ENCODE measurements at places on chromosomes 7 and 10. TPM values are rescaled to one million over a fixed set of nuclear protein-coding genes. Genes with fewer than 3 reads are reported as not detected.

Gene WEE2
- total RNA-seq: not detected

Gene CPXM2
- total RNA-seq: 4.1 TPM

Gene PIP
- total RNA-seq: 592 TPM

Gene KCNIP2
- 1.7 TPM for total RNA-seq

Gene HGF
- 0.83 TPM for total RNA-seq

Gene UNC5B
- total RNA-seq: 7.2 TPM

Gene TBATA
- not detected for total RNA-seq

Gene SEMA3E
- total RNA-seq: 1.0 TPM

Gene COA1
- total RNA-seq: 41.0 TPM

Gene EXOC6
- total RNA-seq: 8.1 TPM

Gene ADAM12
- 2.6 TPM for total RNA-seq

Gene PTF1A
- total RNA-seq: not detected

Gene DOCK1
- total RNA-seq: 60.6 TPM

Gene HHEX
- total RNA-seq: 2.1 TPM

Gene ZNF365
- 2.5 TPM for total RNA-seq

Gene CACNA2D1
- total RNA-seq: 9.3 TPM

Gene OPN4
- total RNA-seq: not detected

Gene PRSS2
- total RNA-seq: not detected

Gene ADCYAP1R1
- total RNA-seq: 0.64 TPM

Gene IL2RA
- total RNA-seq: 0.21 TPM

Gene CCDC146
- total RNA-seq: 13.7 TPM

Gene TRIM74
- not detected for total RNA-seq

Gene SLC39A12
- total RNA-seq: not detected

Gene ACTR1A
- 106 TPM for total RNA-seq

Gene BPGM
- 12.8 TPM for total RNA-seq

Gene NKX1-2
- total RNA-seq: 0.89 TPM

Gene INMT
- 1.3 TPM for total RNA-seq

Gene CPA2
- total RNA-seq: not detected

Gene CHST12
- total RNA-seq: 9.9 TPM

Gene AKR1D1
- total RNA-seq: not detected

Gene ZNF425
- total RNA-seq: 3.6 TPM

Gene MSMB
- total RNA-seq: 86.9 TPM

Gene ANKRD2
- total RNA-seq: not detected

Gene OR2A12
- total RNA-seq: not detected

Gene LHPP
- total RNA-seq: 14.4 TPM

Gene ASZ1
- not detected for total RNA-seq

Gene CDK1
- 9.9 TPM for total RNA-seq

Gene SRRM3
- 8.5 TPM for total RNA-seq

Gene ACTL6B
- total RNA-seq: not detected

Gene HTR5A
- total RNA-seq: not detected

Gene SLC26A3
- 2.3 TPM for total RNA-seq

Gene MBLAC1
- 2.6 TPM for total RNA-seq

Gene GRM3
- total RNA-seq: not detected

Gene NPC1L1
- not detected for total RNA-seq

Gene OGA
- 123 TPM for total RNA-seq

Gene SPDYE2B
- total RNA-seq: not detected

Gene LMOD2
- total RNA-seq: not detected

Gene ZNF853
- total RNA-seq: 4.6 TPM

Gene SLC18A3
- total RNA-seq: not detected

Gene LEP
- total RNA-seq: 11.8 TPM

Gene RSPH10B2
- not detected for total RNA-seq

Gene ABLIM1
- 278 TPM for total RNA-seq

Gene ZNF107
- total RNA-seq: 14.4 TPM

Gene UBTD1
- total RNA-seq: 39.2 TPM

Gene FAM25G
- total RNA-seq: 41.8 TPM
